ENCODE measurements at places on chromosomes 2 and 18.

DNA sequence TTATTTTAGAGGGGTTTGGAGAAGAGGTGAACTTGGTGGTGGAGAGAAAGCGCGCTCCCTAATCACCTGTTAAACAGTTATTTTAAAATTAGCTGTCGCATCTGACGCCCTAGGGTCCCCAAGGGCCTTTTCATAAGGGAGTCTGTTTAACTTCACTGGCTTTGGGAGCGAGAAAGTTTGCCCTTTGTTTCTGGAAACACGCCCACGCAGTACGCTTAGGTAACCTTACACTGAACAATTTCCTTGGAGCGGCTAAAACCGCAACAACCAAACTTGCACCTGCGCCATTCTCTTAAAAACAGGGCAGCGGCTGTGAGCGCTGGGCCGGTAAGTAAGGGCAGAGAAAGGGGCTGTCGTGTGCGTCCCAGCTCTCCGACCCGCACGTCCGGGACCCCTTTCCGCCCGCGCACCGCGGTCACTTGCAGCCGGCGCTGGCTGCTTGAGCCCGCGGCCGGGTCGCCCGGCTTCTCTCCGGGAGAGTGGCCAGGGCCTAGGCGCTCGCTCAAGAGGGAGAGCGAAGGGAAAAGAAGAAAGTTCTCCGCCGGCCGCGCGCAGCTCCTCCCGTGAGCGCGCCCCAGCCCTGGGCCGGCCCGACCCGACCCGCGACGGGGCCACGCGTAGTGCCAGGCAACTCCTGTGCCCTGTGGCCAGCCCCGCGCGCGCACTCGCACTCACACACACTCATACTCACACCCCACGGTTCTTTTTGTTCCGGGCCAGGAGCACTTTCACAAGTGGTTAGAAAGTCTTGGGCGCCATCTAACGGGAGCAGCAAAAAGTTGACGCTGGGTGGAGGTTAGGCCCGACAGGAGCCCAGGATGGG lies 19.2 kb downstream of the POU3F3 start:
- DNase-seq, result no peak

- peak; percentile 38 for DNase-seq
Measured at GRCh38 chr2:192016265-192016664, 169.4 kb upstream of the CAVIN2 start.

DNA sequence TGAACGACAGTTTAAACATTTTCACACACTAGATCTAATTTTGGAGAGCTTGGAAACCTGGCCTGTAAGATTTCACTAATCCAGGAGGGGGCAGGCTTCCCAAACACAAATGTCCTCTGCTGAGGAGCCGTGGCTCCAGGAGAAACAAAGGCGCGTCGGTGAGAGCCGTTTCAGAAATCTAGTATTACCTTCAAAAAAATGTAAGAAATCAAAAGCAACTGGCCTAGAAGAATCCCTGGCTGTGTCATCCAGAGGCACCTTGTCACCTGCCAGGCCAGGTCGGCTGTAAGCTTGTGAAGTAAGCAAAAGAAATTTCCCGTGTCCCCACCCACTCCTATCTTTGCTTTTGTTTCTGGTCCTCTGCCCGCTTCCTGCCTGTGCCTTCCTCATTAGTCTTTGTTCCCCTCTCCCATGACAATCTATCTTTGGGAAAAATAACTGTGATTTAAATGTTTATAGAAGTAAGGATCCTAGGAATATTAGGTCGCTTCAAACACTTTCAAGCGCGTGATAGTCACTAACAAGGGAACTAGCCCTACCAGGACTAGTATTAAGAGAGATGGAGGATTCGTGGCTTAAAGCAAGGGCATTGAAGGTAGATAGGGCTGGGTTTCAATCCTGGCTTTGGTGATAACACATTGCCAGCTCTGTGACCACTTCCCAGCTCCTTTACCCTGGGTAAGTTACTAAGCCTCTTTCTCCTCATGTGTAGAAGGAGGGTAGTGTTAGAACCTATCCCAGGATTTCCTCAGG lies 99.5 kb upstream of the STK39 start:
- DNase-seq, result no peak

DNA sequence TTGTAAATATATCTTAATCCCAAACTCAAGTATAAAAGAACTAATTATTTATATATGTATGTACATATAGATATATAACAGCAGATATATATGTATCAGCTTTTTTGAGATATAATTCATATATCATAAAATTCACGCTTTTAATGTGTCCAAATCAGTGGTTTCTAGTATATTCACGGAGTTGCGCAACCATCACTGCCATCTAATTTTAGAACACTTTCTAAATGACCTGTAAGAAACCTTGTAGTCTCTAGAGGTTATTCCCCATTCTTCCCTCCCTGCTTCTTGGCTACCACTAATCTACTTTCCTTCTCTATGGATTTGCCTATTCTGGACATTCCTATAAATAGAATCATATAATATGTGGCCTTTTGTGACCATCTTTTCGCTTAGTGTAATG lies 163.5 kb upstream of the TCF4 start:
- DNase-seq, result no peak

DNA sequence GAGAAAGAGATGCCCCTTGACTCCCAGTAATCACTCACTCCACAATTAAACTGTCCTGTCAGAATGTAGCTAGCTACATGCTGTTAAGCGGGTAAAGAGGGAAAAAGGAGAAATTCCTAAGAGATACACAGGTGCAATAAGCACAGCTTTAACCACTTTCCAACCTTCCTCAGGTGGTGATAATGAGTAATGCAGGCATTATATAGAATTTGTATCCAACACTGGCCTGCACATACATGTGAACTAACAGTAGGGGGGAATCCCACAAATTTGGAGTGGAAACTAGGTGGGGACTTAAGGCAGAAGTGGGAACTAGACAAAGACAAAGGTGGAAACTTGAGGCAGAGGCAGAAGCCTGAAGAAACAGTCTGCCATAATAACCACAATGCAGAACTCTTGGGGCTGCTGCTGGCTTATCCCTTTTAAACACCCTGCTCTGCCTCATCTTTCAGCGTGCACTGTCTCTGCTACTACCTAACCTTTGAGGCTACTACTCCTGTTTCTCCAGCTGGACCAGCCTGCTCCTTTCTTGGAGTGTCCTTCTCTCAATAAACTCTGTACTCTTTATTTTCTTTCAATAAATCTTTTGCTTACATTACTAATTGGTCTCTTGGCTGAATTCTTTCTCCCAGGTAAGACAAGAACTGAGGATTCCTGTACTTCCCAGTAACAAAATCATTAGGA lies 259.7 kb downstream of the PDE11A start:
- no peak for DNase-seq

DNA sequence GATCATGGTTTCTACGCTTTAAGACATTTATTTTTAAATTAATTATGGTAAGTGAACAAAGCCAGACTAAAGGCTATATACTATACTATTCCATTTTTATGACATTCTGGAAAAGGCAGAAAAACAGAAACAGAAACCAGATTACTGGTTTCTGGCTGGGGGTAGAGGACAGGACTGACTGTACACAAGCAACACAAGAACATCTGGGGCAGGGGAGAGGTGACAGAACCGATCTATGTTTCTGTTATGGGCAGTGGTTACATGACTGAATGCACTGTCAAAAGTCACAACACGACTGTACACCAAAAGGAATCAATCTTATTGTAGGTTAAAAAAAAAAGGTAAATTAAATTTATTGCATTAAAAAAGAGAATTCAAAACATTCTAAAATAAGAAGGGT lies 64.7 kb downstream of the PTPN2 start:
- no peak for DNase-seq

DNA sequence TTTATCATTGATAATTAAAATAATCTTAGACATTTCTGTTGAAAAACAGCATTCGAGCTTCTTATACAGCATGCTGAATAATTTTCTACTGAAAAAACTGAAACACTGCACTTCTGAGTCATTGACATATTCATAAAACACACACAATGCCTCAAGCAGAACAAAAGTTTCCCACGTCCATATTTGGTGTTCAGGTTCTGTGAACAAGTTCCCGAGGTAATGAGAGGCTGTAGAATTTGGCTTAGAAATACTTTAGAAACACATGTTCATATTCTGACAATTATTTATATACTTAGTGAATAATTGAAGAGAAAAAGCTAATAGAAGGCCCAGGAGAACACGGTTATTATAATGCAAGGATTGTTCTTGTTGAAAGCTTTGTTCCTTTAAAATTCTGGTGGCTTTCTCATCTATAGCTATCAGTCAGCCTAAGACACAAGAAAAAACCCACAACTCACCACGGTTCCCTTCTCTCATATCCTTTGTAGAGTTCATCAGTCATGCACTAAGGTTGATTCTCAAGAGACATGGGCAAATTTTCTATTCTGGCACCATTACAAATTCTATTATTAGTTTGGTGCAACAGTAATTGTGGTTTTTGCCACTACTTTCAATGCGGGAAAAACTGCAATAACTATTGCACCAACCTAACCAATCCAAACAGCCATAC lies 194.4 kb downstream of the TMX3 start:
- no peak for DNase-seq

GRCh38 chr2:112849956-112850355 lies 13.4 kb upstream of the IL1B start:
- no peak for DNase-seq

DNA sequence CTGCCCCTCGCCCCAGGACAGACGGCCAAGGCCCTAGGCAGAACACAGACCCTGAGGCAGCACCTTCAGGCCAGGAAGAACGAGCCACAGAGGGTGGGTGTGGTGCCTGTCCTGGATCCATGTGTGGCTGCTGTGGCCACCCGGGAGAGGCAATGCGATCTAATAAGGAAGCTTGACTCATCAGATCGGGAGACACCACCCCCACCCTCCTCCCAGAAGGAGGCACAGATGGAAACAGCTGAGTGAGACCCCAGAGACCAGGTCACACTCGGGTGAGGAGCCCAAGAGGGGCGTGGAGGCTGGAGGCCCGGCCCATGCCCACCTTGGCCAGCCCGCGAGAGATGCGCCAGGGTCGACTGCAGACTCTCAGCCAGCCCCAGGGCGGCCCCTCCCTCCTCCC lies 20.3 kb downstream of the KCNG2 start:
- DNase-seq, result no peak

DNA sequence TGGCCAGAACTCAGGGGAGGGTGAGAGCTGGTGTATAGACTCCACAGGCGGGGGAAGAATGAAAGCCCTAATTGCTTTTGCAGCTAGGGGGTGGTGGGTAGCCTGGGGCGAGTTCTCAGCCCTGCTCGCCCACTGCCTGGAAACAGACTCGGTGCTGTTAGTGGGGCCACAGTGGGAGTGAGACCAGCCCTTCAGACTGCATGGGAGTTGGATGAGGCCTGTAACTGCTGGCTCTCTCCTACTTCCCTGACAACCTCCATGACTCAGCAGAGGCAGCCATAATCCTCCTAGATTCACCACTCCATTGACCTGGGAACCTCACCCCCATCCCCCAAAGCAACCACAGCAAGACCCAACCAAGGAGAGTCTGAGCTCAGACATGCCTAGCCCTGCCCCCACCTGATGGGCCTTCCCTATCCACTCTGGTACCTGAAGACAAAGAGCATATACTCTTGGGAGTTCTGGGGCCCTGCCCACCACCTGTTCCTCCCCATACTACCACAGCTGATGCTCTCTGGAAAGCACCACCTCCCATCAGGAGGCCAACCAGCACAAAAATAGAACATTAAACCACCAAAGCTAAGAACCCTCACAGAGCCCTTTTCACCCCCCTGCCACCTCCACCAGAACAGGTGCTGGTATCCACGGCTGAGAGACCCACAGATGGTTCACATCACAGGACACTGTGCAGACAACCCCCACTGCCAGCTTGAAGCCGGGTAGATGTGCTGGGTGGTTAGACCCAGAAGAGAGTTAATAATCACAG lies 226.3 kb downstream of the EIPR1 start:
- DNase-seq, result no peak

DNA sequence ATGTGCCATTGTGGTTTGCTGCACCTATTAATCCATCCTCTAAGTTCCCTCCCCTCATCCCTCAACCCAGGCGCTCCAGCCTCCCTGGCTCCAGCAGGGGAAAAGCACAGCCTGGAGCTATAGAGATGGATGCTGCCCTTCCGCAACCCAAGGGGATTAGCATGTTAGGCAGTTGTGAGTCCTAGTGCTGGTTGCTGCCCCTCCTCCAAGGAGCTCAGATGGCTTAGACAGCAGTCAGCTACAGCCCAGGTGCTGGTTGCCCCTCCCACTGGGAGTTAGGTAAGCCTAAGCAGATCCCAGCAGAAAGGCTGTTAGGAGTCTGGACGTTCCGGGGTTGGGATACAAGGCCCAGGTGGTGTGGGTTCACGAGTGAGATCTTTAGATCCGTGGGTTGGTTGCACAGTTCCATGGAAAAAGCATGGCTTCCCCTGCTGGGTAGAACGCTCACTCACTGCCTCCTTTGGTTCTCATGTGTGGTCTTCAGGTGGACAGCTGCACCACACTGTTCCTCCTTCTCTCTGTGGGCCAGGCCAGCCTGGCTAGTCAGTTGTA lies 446.1 kb downstream of the ZNF804A start:
- DNase-seq, result no peak

- DNase-seq, result no peak
Measured at GRCh38 chr2:149103081-149103620, 64.7 kb downstream of the LYPD6B start.

DNA sequence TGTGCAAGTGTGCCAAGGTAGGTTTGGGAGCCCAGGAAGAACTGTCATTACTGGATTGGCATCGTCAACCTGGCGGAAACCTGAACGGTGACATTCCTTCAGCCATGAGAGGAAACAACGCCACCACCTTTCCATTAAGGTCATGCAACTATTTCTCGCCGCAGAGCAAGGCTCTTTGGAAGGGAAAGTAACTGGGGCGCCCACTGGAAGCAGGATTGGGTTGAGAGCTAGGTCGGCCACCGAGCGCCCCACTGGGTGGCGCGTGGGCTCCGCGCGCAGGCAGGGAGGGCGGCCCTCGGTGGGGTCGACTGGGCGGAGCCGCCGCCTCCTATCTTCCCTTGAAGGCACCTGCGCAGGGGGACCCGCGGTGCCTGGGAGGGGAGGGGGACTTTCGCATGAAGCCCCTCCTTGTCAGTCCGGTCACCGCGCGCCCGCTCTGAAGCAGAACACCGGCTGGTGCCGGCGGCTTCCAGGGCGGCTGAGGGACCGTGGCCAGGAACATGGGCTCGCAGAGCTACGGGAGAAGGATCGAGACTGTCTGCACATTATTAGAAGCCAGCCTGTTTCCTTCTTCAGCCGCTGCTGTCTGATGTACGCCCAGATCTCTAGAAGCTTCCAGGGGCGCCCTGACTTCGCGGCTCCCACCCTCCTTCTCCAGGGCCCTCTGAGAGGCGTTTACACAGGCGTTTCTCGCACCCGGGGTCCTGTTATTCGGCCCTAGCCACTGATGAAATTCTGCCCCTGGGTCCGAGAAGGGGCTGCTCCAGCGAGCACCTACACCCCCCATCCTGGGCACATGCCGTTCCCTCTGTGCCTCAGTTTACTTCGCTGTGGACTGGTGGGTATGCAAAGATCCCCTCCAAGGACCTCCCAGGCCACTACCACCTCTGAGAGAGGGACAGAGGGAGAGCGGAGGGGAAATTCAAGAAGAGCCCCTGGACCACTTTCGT lies 27.3 kb upstream of the MAL start:
- no peak for DNase-seq

- no peak for DNase-seq
Measured at GRCh38 chr2:129142465-129142864, 823.8 kb upstream of the HS6ST1 start.

Data from HS-27A (cell line).